Activated naive CD8-positive, alpha-beta T cell treated with anti-CD3 and anti-CD28 coated beads, Interleukin-2, amount 50 U/mL, for 24 hours (primary cell): ENCODE measurements at places on chromosomes 7 and 10.

- no peak for DNase-seq
Observed at GRCh38 chr10:64863836-64864235, 1342.6 kb downstream of the REEP3 start.

DNA sequence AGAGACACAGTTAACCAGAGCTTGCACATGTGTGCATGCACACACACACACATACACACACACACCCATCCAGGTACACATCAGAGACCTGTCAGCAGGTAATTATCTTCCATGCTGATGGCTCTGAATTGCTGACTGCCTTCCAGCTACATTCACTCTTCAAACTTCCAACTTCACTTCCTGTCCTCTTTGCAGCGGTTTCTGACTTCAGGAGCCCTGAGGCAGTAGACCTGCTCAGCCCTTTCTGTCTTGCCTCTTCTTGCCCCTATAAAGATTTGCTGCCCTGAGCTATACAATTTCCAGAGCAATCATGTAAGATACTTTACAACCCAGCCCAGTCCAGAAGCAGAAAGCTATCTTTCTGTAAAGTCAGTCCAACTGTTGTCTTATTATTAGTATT, 310.2 kb downstream of the FGFR2 start:
- DNase-seq: no peak

DNA sequence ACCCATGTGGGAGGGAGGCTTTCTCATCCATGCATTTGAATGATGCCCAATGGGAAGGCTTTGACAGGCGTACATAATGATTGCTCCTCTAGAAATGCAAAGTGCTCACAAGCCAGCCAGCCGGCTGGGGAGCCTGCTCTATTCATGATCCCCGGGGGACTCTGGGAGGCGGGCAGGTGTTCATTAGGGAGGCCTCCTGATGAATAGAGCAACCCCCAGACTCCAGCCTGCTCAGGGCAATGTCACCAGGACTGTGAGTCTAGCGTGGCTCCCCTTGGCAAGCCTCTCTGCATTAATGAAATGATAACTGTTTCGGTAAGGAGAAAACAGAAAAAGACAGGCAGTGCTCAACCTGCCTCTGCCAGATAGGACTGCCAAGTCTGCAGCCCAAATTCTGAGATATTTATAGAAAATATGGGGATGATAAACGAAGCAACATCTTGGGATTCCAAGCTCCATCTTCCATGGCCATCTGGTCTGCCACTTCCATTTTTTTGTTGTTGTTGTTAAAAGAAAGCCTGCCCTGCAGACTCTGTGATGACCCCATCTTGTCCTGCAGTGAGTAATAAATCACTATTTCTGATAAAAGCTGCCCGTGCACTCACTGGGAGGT, 236.4 kb downstream of the PRPF18 start:
- DNase-seq: no peak

DNA sequence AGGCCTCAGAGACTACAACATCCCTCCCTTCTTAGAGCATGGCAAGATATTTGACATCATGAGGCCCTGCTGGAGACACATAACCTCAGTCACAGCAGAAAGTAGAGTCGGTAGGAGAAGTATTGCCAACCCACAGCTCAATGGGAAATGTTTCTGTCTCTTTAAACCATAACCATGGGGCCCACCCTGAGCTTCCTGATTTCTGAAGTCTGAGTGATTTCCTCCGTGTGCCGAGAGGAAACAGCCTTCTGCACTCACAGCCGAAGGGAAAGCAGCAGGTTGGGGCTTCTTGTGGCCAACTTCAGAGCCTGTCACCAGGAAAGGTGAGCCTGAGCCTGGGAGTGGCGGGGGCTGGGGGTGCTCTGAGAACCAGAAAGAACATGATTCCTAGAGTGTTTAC, at the start of gene GIMAP1:
Gene GIMAP1 (plus strand): TSS at position 246 of the 400 bp plus-strand sequence. CDS start 2,435 bp downstream, outside the sequence.
- peak; percentile 58 for DNase-seq

DNA sequence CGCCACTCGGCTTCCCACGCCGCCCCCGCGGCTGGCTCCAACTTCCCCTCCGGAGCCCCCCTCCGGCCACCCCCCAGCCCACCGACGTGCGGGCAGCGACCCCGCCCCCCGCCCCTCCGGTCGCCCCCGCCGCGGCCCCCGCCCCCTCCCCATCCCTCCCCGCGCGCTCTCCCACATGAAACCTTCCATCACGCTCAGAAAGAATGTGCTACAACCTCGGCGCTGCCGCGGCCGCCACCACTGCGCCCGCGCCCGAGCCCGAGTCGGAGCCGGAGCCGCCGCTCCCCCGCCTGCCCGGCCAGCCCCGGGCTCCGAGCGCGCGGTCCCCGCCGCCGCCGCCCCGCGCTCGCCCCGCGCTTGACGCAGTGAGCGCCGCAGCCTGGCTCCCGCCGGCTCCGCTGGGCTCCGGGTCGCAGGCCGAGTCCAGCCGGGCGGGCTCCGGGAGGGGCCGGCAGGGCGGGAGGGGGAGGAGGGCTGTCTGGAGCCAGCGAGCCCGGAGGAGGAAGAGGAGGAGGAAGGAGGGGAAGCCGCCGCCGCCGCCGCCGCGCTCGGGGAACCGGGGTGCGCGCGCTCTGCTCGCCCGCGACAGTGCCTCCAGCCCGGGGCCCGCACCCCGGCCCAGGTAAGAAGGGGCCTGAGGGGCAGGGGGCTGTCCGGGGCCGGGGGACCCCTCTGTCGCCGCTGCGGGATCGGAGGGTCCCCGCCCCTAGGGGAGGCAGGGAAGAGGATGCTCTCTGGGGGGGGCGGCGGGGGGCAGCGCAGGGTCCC, 4.3 kb upstream of the ELFN1 start:
- no peak for DNase-seq

GRCh38 chr7:2215851-2216250, 16.9 kb downstream of the MAD1L1 start:
- DNase-seq: no peak

- DNase-seq: peak; percentile 25
Observed at GRCh38 chr10:43078986-43079273, 2.1 kb downstream of the RET start.

DNA sequence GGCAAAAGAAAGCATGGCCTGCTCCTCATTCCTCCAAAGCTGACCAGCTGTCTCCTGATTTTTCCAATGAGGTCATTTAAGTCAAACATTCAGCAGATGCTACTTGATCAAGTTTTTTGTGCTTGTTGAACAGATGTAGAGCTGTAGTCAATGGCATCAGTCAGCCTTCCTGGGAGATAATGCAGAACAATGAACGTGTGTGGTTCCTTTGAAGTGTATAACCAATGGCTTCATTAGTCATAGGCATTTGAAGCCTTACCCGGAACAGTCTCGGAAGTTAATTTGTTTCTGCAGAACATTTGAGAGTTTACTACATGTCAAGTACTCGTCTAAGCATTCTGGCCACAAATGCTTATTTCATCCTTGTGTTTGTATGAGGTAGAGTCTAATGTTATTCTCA, 227.1 kb downstream of the ADRA2A start:
- DNase-seq: no peak

- DNase-seq: no peak
Observed at GRCh38 chr7:117085275-117085674, 132.0 kb downstream of the ST7 start.

- DNase-seq: no peak
Observed at GRCh38 chr10:81696609-81697388, 178.2 kb upstream of the NRG3 start.

- DNase-seq: no peak
Observed at GRCh38 chr7:106196460-106197021, 84.4 kb upstream of the SYPL1 start.

- no peak for DNase-seq
Observed at GRCh38 chr7:71308096-71308495, 176.2 kb downstream of the GALNT17 start.

DNA sequence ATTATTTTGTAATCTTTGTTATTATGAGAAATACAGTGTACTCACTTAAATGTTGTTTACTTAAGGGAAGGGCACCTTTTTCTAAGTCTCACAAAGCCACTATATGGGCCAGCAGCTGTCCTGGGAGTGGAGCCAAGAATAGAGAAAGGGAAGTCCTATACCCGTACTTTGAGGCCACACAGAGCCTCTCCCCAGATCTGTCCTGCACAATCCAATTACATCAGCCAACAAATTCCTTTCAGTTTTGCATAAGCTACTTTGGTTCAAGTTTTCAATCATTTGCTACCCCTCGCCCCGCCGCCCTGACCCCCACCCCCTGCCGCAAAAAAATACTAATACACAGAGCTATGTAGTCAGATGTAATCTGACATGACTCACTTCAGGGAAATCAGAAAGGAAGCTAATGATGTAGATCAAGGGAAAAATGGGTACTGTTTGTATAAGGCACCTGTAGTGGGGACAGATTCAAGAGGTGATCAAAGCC, 297.4 kb upstream of the NEBL start:
- no peak for DNase-seq
